ENCODE measurements at places on chromosomes 6 and 20.

DNA sequence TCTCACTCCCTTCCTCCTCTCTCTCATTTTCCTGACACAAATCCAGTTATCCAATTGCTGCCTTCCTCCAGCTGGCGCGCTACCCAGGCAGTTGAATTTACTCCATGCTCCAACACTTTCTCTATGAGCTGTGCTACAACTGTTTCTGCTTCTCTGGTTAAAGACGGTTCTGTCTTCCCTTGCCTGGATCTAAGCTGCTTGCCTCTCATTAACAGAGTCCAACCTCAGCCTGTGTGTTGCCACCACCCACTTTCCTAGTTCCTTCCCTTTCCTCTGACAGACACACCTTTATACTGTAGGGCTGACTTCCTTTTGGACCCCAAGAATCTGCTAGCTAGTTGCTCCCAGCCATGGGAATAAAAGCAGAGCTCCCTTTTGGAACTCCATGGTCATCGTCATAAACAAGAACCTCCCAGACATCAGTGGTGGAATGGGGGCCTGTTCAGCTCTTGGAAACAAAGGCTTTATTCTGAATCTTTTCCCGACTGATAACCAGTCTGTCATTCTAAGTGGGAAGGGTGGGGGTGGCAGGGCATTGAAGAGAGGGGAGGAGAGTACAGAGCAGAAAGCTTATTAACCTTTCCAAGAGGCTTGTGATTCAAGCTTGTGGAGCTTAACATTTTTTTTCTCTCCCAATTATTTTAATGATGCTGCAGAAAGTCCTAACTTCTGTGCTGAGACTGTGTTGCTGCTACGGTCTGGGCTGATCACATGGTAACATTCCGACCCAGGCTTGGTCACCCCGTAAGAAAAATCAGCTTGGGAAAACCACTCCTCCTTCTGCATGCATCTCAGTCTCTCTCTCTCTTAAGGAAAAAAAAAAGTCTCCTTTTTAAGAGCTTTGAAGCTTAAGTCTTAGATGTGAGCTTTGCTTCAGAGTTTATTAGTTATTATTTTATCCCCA is 31.3 kb upstream of the BMP2 start:
- DNase-seq, result no peak

DNA sequence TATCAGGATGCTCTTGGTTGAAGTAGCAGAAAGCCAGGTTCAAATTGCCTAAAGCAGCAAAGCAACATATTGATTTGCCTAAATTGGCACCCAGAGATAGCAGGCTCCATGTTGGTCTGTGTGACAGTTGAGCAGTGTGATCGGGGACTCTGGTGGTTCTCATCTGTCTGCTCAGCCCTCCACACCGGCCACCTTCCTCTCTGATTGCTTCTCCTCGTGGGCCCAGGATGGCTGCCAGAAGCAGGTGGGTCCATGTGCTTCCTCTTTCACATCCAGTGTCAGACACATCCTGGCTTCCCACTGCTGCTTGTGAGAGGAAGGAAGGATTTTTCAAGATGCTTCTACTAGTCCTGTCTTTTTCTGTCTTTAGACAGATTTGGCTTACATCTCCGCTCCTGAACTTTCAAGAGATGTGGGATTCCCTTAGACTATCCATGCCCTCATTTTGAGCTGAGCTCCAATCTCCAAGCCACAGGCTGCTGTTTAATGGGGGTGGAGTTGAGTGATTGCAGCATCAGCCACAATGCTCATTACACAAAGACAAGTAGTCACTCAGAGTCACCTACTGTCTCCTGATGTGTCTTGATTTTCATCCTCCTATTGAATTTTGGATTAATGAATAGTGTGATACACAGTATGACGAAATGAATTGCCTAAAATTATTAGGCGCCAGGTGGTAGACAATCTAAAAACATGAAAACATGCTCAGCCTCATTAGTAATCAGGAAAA is 122.2 kb downstream of the ZDHHC14 start:
- DNase-seq, result no peak

- no peak for DNase-seq
Observed at GRCh38 chr6:21228411-21228810, 365.1 kb upstream of the SOX4 start.

DNA sequence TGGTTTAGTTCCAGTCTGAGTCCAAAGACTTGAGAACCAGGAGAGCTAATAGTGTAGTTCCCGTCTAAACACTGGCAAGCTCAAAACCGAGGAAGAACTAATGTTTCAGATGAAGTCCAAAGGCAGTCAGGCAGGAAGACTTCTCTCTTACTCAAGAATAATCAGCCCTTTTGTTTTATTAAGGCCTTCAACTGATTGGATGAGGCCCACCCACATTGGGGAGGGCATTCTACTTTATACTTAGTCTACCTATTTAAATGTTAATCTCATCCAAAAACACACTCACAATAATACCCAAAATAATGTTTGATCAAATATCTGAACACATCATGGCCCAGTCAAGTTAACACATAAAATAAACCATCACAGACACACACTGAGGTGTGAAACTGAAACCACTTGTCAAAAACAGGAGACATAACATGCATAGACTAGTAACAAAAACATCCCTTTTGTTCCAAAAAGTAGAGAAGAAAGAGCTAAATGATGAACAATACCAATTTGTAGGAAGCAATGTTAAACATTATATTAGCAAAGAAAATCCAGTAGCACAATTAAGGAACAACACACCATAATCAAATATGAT is 50.2 kb upstream of the SENP6 start:
- DNase-seq, result no peak

GRCh38 chr20:14566505-14566904 is 229.1 kb upstream of the FLRT3 start:
- DNase-seq, result no peak

- no peak for DNase-seq
Observed at GRCh38 chr20:48262466-48262865, 477.2 kb upstream of the SULF2 start.

Data from caudate nucleus (tissue), 63 donors.